ENCODE measurements at places on chromosomes 3 and 15.

- no peak for DNase-seq
These were observed 496.1 kb downstream of the SHQ1 start for GRCh38 chr3:72352176-72352575.

DNA sequence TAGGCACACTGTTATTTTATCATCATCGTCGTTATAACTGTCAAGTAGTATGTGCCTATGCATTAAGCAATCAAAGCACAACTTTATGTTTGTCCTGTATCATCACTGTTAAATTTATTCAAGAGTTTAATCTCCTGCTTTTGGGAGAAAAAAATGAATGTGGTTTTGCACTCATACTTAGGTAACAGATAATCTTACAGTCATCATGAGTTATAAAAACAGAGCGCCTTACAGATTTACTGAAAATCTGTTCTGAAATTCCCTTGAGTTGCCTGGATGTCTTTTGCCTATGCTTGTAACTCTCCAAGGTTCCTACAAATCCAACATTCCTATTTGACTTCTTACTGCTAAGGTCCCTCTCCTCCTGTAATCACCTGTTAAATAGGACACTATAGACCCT lies 307.3 kb downstream of the ZIC4 start:
- no peak for DNase-seq

DNA sequence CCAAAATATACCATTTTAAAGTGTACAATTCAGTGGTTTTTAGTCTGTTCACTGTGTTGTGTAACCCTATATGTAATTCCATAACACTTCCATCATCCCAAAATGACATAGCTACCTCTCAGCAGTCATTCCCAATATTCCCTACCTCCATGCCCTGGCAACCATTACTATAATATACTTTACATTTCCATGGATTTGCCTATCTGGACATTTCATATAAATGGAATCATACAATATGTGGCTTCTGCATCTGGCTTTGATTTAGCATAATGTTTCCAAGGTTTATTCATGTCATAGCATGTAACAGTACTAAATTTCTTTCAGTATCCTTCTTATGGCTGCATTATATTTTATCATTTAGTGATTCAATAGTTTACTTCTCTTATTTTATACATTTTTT lies 25.3 kb downstream of the FAM98B start:
- DNase-seq = no peak

GRCh38 chr3:147756476-147756875 lies 347.3 kb downstream of the ZIC1 start:
- no peak for DNase-seq

DNA sequence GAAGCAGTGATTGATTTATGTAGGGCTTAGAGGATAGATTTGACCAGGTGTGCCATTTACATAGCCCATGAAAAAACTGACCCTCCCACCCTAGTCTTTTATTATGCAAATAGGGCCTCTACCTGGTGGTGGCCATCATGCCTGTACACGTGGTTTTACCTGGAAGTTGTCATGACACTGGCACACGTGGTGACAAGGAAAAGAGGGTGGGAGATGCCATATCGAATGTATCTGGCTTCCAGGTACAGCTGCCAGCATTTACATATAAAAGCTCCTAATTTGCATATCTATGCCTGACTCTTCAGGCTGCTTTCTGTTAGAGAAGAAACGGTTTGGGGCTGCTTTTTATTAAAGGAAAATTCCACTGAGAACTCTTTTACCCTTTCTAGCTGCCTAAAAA lies 35.0 kb upstream of the DNAJC13 start:
- no peak for DNase-seq

Data from effector memory CD8-positive, alpha-beta T cell (primary cell).